ENCODE measurements at places on chromosomes 1 and 21.

- no peak for DNase-seq
Observed at GRCh38 chr1:56788102-56788501, 31.1 kb downstream of the FYB2 start.

- no peak for DNase-seq
Observed at GRCh38 chr1:184514447-184514846, 127.6 kb downstream of the C1orf21 start.

GRCh38 chr1:70656361-70656760, 245.3 kb downstream of the CTH start:
- no peak for DNase-seq

GRCh38 chr1:44072204-44072603, 40.9 kb upstream of the SLC6A9 start:
- DNase-seq, result no peak
